Muscle of leg (tissue), 16 donors: ENCODE measurements at places on chromosomes 4 and X. TPM values are rescaled to one million over a fixed set of nuclear protein-coding genes. Genes with fewer than 3 reads are reported as not detected.

Gene AGTR2
- 50.8 TPM for polyA plus RNA-seq

Gene CFAP47
- 0.04 TPM for polyA plus RNA-seq

Gene RADX
- polyA plus RNA-seq: 2.5 TPM

Gene NLGN3
- 3.4 TPM for polyA plus RNA-seq

Gene NWD2
- 0.01 TPM for polyA plus RNA-seq

Gene C4orf36
- polyA plus RNA-seq: 0.22 TPM

Gene HSD17B13
- polyA plus RNA-seq: 0.17 TPM

Gene ATP8A1
- polyA plus RNA-seq: 5.4 TPM

Gene ZNF674
- 3.3 TPM for polyA plus RNA-seq

Gene NRK
- polyA plus RNA-seq: 205 TPM

Gene IL3RA
- 19.0 TPM for polyA plus RNA-seq

Gene EDNRA
- 32.2 TPM for polyA plus RNA-seq

- no peak for DNase-seq
Measured at GRCh38 chr4:46830971-46831454, 78.0 kb downstream of the COX7B2 start.

DNA sequence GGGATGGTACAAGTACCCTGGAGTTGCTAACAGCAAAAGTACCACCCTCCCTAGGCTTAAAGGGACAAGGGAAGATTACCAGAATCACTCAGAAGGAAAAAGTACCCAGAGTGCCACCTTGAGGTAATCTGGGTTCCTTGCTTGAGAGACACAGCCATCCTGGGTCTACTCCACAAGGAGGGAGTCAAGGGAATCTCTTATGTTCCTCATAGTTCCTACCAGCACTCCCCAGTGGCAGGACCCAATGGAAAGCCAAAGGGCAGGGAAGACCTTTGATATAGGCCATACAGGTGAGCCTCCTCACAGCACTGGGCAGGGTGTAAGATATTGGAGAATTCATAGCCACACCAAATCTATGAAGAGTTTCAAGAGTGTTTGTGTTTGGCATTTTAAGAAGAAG is 5.7 kb downstream of the IL2 start:
- DNase-seq: no peak

DNA sequence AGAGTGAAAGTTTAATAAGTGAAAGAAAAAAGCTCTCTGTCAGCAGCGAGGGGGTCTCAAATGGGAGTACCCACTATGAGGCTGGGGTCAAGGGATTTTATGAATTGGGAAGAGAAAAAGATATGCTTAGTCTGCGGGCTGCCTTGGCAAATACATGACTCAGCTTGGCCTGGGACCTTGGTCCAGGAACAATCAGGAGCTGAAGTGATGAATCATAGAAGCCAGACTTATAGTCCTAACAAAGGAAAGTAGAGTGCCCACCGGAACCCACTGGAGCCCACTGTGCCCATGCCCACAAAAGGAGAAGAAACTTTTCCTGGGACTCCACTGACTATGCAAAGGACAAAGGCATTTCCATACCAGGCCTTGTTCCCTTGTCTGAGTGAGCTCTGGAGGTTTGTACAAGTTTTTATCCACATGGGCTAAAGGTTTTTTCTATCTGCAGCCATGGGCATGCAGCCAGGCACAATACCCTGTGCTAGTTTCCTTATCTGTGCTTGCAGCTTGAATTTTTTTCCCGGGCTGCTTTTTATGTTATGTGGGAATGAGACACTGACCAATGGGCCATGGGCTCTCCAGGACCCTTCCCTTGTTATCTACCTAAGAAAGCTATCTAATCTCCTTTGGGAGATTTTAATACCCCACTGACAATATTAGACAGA is 201.7 kb downstream of the FAM133A start:
- DNase-seq: no peak

DNA sequence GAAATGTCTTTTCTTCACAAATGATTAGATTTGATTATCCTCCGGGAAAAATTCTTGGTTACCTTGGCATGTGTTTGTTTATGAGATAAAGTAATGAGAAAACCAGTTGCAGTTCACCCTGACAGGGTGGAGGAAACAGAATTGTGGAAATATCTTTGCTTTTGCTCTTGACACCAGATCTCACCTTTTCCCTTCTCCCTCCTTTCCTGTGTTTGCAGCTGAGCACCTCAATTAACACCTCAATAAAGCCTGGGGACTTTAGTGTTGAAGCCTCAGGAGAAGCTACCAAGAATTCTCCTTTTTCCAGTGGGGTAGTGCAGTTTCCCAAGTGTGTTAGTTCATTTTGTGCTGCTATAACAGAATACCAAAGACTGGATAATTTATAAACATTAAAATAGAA is 350.8 kb upstream of the IGFBP7 start:
- DNase-seq: no peak

DNA sequence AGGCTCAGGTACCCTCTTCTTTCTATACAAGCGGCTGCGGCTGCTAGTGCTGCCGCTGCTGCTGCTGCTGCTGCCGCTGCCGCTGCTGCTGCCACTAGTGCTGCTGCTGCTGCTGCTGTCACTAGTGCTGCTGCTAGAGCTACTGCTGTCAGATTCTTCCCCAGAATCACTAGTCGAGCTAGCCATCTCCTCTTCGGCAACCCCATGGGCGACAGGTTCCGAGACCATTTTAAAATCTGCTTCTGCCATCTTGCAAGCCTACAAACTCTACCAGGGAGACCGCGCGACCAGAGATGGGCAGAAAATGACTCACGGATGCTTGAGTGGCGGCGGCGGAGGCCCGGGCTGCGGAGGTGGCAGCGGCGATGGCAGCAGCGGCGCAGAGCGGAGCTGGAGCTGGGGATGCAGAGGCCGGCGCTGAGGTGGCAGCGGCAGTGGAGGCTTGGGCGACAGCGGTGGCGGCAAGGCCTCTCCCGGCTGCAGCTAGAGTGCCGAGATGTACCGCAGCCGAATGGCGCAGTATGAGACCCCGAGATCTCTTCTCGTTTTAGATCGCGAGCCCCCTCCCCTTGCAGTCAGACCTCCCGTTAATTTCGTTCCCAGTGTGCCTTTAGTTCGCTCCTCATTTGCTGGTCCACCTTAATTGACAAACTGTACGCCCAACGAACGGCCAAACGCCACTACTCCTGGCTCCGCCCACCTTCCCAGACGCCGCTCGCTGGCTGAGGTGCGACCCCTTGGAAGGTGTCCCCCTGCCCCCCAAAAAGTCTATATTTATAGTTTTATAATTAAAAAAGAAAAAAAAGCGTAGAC is at the start of gene NAP1L3:
NAP1L3 (minus strand) TSS at position 523 of the 813 bp plus-strand sequence; CDS start at position 249, 274 bp downstream.
- peak; percentile 95 for DNase-seq

DNA sequence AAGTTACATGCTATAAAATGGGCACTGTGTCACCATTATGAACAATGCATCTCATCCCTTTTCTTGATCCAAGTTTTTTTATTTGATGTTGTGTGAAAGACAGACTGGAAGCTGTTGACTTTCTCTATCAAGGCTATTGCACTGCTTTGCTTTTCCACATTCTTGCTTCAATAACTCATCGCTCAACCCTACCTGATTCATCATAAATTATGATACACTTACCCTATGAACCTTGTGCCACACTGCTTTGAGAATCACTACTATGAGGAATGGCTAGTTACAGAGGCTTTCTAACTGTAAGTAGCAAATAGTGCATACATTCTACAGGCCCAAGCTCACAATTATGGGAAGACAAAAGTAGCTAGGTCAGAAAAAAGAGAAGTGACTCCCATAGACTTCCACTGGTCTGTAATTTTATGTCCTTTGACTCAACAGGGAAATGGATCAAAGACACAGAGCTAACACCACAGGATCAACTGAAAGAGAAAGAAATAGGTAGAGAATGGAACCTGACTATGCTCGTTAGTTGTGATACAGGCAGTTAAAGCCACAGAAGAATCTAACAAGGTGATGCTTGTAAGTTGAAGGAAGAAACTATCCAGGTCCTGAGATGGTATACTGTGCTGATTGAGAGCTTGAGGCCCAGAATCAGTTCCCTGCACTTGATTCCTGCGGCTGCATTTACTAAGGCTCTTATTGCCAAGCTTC is 163.5 kb downstream of the PPP3CA start:
- DNase-seq: no peak

- no peak for DNase-seq
Measured at GRCh38 chr4:145788755-145789154, 108.8 kb downstream of the C4orf51 start.

- DNase-seq: no peak
Measured at GRCh38 chrX:109848461-109849050, 115.5 kb upstream of the ACSL4 start.

DNA sequence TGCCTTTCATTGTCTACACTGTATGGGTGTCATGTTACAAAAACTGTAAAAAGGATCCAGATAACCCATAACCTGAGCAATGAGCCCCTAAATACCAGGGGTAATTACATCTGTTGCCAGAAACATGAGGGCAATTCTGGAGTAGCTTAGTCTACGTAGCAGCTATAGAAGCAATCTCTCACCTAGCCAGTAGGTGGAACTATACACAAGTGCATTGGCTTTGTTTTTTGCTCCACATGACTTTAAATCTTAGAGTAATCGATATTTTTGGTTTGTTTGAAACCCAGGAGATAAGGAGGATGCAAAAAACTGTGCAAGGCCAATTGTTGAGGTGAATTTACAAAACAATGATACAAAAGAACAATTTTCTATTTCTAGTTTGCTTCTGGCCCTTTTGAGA is 57.5 kb downstream of the GPR82 start:
- DNase-seq: peak; percentile 28

DNA sequence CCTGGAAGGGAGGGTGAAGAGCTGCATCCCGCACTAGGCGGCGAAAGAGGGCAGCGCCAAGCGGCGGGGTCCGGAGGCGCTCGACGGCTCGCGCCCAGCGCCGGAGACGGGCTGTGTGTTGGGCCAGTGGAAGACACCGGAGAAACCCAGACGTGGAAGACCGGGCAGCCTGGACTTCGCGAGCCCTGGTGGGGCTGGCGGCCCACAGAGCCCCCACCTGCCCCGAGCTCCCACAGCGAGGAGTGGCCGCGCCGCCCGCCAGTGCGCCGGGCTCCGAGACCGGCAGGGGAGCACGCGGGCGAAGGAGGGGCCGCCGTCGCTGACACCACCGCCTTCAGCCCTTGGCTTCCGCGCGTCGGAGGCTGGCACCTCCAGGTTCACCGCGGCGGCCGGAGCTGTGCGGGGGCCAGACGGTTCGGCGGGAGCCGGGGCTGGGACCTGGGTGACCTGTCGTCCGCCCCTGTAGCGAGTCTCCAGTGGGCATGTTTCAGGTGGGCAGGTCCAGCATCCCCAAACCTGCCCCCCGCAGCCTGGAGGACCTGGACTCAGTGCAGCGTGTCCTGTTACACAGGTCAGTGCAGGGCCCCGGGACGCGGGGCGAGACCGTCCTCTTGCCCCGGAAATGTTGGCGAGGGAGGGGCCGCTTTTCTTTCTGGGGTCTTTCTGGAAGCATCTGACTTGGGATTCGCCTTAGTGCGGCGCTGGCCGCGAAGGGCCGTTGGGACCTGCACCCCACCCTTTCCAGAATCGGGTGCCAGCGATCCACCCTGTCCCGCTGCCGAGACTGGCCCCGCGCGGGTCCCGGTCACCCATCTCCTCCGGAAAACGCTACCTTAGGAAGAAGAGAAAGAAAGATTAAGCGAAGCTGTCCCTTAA is 9.6 kb upstream of the INTU start:
- peak; percentile 59 for DNase-seq

GRCh38 chrX:130144509-130144908 is 21.1 kb downstream of the AIFM1 start:
- DNase-seq: no peak

GRCh38 chrX:153966283-153966688 is 5.3 kb downstream of the HCFC1 start:
- peak; percentile 42 for DNase-seq

GRCh38 chr4:38868059-38868960 is 704 bp downstream of the FAM114A1 start:
- DNase-seq: peak; percentile 77

DNA sequence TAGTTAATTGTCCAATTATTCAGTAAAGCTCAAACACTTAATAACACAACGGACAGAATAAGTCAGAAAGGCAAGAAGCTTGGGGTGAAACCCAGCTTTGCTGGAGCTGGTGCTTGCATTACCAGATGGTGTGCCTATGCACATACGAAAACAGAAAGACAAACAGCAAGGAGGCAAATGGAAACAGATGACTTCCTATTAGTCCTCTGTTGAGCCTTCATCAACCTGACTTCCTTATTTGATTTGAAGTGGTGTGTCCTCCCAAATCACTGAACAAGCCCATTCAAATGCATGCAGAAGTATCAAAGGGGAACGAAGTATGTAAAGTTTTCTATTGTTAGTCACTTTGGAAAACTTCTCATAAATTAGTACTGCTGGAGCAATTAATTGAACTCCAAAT is 166.2 kb downstream of the ATP10D start:
- no peak for DNase-seq

DNA sequence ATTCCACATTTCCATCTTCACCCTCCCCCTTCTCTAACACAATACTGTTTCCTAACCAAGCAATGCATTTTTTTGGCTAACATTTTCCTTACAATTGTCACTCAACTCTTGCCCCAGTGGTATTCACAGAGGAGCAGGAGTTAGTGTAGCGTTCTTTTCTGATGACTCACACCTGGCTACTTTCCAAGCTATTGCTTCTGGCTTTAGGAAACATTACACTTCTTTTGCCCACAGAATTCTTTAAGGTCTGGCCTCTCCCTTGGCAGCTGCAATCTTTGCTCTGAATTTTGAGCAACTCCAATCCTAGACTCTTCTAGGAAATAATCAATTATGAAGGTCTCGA is 27.5 kb upstream of the PDGFC start:
- peak; percentile 88 for DNase-seq

- DNase-seq: peak; percentile 70
Measured at GRCh38 chrX:3638280-3638873, 75.1 kb downstream of the PRKX start.

- DNase-seq: peak; percentile 22
Measured at GRCh38 chrX:52425775-52426174, 57.0 kb downstream of the XAGE2 start.

DNA sequence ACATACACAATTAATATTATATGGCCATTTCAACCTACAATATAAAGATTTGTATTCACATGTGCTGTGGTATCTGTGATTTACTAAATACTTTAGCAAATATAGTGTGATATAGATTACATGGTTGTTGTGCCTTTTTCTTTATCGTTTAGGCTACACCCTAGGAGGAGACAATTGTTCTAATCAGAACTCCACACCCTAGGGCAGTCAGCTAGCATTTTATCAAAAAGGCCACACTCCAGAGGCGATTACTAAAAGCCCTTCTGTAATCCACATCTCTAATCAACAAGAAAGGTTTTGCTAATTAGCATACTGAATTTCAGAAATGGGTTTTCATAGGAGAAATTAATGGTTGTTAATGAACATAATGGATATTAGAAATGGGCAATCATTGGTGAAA is 319.5 kb upstream of the NOCT start:
- DNase-seq: no peak

- DNase-seq: no peak
Measured at GRCh38 chr4:168893807-168894206, 116.2 kb downstream of the CBR4 start.

DNA sequence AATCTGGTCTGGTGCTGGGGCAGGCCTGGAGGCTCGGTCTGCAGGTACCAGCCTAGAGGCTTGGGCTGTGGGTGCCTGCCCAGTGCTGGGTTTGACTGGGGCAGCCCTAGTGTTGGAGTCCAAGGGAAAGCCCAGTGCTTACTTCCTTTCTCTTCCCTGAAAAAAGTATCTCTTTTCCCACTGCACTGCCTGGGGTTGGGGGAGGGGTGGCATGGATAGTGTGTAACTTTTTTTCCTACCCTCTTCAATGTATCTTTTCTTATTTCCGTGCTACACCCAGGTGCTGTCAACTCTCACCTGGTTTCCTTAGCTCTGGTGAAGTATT is 21.6 kb downstream of the KANTR start:
- no peak for DNase-seq
